ENCODE measurements at places on chromosomes 3 and 15.

DNA sequence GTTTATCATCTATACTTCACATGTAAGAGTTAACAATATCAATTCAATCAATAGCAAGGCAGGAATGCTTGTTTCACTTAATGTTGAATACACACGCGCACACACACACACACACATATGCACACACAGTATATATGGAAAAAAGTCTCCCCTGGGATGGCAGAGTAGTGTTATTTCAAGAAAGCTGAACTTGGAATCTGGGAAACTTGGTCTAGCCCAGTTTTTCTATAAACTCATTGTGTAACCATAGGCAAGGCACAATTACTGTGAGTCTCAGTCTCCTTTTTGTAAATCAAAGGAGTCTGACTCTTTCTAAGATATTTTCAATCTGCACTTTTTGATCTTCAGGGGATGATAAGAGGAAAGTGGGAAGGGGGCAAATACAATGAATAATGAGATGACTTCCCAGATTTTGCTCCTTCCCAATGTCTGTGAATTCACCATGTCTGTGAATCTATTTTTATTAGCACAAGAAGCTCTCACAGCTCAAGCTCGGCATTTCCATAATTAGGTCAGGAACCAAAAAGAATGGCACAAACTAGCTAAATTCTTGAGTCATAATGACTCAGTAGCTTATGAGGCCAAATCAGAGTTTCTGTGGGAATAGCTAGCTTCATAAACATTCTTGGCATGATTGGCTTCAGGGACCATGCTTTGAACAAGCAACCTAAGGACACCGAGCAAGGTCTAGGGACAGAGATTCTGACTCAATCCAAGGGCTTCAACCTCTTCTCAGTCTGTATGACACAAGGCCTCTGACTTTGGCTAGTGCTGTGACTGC lies 227.4 kb upstream of the DCBLD2 start:
- no peak for DNase-seq

GRCh38 chr15:79434361-79434760 lies 2.2 kb downstream of the MINAR1 start:
- no peak for DNase-seq

- no peak for DNase-seq
Observed at GRCh38 chr3:185067173-185067572, 85.7 kb downstream of the C3orf70 start.

GRCh38 chr3:52051444-52051843 lies 4.9 kb downstream of the DUSP7 start:
- no peak for DNase-seq

DNA sequence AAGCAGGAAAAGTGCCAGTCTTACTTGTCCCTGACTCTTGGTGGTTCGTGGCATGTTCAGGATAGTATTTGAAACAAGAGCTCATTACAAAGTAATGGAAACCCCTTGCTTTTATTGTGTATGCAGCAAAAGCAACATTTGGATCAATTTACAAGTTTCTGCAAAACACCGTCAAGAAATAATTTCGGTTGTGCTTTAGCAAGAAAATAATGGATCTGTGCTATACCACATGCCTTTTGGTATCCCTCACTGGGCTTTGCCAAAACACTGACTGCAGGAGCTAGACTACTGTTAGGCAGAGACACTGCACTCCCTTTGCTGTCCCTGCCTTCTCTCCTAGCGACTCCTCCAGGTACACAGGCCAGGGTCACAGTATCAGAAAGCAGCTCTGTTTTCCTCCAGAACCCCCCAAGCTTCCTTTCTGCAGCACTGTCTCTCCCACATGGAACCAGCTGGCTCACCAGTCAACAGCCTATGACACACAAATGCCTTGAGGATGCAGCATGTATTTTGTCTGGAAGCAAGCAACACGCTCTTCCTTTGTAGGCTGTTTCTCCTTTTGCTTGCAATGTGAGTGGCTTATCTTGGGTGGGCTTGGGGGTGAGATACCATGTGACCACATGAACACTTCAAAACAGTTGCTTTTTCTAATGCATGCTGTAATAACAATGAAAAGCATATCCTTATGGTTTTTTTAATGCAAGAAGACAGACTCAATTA lies 111.4 kb downstream of the PGPEP1L start:
- no peak for DNase-seq

- no peak for DNase-seq
Observed at GRCh38 chr3:18238332-18238731, 186.8 kb downstream of the SATB1 start.

DNA sequence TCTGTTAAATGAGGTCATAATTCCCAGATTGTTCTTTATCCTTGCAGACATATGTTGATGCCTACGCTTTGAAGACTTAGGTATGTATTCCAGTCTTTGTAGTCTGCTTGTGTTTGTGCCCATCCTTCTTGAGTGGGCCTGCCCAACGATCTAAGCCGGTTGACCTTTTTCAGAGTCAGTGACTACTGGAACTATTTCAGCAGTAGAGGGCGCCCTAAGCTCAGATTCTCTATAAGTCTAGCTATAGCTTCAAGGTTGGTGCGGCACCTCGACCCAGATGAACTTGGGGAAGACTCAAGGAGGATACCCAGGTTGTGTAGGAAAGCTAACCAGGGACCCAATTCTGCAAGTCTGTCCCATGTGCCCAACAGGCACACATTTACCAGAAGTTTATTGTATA lies 228.8 kb upstream of the PPP2R3A start:
- no peak for DNase-seq

DNA sequence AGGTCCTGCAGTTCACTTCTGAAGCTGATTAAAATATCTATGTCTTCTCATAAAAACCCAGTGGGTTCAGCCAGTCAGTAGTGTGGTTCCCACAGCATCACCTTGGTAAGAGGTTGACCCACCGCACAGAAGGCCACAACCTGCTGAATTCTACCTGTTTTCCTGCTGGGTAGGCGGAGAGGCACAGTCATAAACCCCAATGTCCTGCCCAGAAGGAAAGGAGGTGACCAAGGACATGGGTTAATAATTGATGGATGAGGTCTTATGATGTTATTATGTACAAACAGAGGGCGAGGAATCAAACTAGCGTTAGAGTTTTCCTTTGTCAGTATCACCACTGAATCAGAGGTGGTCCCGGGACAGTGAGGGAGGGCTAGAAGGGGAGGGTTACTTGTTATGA lies 27.8 kb downstream of the CA12 start:
- DNase-seq: no peak

Measured in naive thymus-derived CD8-positive, alpha-beta T cell (primary cell).